SK-N-DZ (cell line): ENCODE measurements at places on chromosomes 13 and 19.

DNA sequence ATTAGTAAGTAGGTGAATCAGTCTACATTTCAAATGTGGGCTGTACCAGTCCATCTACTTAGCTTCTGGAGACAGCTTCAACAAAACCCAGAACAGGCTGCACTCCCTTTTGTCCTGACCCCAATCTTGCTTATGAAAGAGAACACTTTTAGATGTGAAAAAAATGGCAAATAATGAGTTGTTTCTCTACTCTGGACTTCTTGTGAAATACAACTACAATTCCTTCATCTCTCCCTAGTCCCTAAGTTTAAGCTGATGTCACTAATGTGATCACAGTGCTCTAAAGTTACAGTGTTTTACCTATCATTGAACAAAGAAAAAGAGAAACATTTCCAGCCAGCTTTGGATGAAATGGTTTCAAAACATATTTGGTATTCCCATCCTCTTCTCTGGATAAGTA, 183.9 kb downstream of the LHFPL6 start:
- no peak for DNase-seq

DNA sequence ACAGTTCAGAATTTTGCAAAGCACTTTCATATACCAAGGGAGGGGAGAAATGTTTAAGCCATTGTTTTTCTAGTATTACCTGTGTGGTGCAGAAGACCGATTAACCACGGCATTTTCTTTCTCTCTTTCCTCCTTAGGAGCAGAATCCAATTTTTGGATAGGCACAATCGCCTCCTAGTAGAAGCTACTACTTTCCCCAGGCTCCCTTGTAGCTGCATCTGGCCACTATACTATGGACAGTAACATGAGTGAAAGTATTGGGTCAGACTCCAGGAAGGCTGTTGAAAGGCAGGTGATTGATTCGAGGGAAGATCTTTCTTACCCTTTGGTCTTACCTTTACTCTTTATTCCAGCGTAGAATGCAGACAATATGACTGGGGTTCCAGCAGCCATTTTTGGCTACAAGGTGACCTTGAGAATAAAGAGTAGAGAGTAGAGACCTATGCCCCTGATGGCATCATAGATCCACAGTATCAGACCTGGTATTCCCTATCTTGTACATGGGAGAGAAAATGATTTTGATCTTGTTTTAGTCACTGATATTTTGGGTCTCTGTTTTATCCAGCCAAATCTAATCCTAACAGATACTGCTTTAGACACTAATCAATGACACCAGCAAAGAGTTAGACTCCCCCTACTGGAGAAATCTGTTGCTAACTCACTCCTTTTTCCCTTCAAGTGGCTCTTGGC, 77.0 kb downstream of the LRRC63 start:
- peak; percentile 77 for DNase-seq

DNA sequence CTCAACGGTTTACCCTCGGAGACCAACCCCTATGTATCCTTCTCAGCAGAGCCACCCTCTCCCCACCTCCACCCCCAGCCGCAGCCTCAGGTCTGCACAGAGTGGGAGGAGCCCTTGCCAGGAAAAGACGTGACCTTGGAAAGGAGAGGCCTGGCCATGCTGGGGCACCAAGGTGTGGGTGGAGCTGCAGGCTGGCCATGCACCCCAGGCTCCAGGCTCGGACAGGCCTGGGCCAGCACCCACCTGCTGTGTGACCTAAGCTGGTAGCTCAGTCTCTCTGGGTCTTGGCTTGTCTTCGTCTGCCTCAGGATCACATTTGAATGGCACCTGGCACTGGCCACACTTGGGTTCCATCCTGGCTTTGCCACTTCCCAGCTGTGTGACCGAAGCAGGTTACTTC, 29.5 kb downstream of the CCDC8 start:
- DNase-seq: no peak

- peak; percentile 78 for DNase-seq
Measured at GRCh38 chr19:10424011-10424637, 3.8 kb downstream of the PDE4A start.

DNA sequence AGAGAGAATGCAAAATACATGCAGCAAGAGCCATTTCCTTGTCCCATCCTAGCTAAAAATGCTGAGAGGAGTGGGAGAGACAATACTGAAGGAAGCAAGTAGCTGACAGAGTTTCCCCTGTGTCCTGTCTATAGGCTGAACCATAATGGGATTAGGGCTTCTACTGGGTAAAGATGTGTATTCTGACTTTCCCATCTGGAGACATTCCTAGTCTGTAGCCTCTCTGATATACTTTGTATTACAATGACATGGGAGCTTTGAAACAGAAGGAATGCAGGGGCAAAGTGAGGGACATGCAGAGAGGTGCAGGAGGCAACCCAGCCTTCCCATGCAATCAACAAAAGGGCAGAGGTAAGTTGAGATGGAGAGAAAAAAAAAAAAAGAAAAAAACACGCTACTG, 10.5 kb upstream of the GPC6 start:
- no peak for DNase-seq

DNA sequence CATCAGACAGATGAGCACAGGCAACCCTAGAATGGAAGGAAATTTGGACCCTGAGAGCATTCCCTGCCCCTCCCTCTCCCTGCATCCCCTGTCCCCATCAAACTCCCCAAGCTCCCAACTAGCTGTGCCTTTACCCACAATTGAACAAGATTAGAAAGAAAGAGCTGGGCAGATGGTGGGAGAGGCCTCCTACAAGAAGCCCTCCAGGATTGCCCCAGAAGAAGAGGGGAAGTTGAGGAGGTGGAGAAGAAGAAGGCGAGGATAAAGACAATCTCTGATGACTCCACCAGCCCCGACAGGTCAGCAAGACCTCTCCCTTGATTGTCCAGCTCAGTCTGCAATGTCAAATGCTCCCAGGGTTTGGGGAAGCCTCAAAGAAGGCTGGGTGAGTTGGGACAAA, 11.9 kb downstream of the UNC13A start:
- no peak for DNase-seq

- no peak for DNase-seq
Measured at GRCh38 chr19:40862785-40863184, 12.5 kb upstream of the CYP2A6 start.

DNA sequence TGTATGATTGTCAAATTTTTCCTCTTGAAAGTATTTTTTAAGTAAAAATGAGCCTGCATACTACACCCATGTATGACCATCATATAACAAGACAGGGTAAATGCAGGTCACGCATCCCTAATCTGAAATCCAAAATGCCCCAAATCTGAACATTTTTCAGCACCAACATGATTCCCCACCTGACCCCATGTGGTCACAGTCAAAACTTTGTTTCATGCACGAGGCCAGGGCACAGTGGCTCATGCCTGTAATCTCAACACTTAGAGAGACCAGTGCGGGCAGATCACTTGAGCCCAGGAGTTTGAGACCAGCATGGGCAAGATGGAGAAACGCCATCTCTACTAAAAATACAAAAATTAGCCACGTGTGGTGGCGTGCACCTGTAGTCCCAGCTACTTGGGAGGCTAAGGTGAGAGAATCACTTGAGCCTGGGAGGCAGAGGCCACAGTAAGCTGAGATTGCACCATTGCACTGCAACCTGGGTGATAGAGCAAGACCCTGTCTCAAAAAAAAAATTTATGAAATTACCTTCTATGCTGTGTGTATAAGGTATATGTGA, 63.7 kb upstream of the NPAS1 start:
- no peak for DNase-seq

DNA sequence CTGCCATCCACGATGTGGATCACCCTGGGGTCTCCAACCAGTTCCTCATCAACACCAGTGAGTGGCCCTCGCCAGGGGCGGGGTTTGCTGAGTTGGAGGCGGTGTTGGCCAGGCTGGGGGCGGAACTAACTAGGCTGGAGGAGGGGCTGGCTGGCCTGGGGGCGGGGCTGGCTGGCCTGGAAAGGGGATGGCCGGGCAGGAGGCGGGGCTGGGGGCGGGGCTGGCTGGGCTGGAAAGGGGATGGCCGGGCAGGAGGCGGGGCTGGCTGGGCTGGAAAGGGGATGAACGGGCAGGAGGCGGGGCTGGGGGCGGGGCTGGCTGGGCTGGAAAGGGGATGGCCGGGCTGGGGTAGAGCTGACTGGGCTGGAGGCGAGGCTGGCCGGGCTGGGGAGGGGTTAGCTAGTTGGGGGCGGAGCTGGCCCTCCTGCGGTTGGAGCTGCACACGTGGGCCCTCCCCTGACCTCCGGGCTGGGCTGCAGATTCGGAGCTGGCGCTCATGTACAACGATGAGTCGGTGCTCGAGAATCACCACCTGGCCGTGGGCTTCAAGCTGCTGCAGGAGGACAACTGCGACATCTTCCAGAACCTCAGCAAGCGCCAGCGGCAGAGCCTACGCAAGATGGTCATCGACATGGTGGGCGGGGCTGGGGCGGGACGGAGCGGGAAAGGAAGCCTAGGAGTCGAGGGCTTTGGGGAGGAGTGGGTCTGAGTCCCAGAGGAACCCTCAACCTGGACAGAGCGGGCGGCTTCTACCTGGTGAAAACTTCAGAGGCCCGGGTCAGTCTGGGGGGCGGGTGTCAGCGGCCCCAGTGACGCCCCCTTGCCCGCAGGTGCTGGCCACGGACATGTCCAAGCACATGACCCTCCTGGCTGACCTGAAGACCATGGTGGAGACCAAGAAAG, 41.0 kb downstream of the PDE4A start:
- DNase-seq: peak; percentile 55

GRCh38 chr13:21674490-21675009, 3.7 kb downstream of the FGF9 start:
- DNase-seq: peak; percentile 28

- no peak for DNase-seq
Measured at GRCh38 chr13:74136084-74136658, 2.0 kb upstream of the KLF12 start.

DNA sequence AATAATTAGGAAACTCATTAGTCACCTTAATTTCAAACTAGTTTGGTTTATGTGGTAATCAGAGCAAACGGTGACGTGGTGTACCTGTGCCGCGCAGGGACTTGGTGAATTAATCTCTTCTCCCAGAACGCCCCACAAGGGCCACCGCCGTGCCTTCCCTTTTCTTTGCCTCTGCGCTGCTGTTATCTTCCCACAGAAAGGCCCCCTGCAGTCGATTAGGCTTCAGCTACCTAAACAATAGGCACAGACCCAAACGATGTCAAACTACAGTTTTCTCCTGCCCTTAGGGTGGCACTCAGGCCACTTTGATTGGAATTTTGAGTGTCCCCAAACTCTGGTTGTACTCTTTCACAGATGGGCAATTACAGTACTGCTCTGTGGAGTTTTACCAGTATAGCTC, 115.5 kb downstream of the GGACT start:
- DNase-seq: peak; percentile 20

- no peak for DNase-seq
Measured at GRCh38 chr13:75702476-75702875, 66.3 kb downstream of the LMO7 start.

DNA sequence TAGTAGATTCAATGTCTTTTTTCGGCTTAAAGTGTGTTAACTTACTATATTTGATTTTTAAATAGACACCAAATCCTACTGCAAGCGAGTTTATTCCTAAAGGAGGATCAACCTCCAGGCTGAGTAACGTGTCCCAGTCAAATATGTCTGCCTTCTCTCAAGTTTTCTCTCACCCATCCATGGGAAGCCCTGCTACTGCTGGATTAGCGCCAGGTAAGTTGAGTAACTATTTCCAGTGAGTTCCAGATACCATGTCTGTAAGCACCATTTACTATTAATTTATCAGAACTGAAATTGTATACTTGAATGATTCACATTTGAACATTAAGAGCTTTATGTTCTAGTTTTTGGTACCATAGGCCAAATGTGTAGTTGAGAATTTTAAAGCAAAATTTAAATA, 81.8 kb downstream of the PAN3 start:
- no peak for DNase-seq

DNA sequence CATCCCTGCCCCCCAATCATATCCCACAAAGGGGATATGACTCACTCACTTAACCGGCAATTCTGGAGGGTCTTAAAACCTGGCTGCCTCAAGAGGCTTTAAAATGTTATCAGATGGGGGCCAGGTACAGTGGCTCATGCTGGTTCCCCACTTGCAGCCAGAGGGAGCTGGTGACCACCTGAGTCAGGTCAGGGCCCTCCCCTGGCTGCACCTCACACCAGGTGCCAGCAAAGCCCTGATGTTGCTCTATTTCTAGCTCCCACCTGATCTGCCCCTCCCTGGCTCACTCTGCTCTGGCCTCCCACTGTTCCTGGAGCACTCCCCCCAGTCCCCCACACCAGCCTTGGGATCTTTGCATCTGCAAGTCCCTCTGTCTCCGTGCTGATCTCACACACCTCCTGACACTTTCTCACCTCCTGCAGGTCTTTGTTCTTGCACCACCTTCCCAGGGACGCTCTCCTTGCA, 14.2 kb downstream of the HPN start:
- DNase-seq: no peak

DNA sequence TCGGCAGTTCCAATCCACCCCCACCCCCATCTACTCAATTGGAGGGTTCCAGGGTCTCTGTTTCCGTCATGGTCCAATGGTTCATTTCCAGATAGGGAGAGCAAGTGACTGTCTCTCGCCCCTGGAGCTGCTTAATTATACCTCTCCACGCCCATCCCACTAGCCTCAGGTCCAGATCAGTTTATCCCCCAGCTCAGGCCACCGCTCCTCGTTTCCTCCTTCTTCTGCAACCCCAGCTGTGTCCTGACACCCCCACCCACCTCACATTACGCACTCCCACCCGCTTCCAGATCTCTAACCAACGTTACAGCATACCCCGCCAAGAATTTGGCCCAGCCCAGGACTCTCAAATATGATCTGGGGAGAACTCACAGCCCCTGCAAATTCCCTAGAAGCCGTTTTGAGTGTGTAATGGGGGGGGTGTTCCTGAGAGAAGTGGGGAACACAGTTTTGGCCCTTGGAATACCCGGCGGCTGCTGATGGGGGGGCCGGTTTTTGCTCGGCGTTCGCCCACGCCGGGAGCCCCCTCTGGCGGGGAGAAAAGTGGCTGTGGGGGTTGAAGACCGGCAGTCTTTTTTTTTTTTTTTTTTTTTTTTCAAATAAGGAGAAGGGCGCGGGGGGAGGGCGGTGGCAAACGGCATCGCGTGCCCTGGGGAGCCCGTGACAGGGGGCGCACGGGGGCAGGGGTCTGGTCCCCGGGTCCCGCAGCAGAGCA, 1.7 kb upstream of the PDE4A start:
- DNase-seq: peak; percentile 78

GRCh38 chr19:49403404-49404187, 15.5 kb downstream of the KASH5 start:
- DNase-seq: no peak
